CD8-positive, alpha-beta T cell (primary cell): ENCODE measurements at places on chromosomes 13 and 19.

DNA sequence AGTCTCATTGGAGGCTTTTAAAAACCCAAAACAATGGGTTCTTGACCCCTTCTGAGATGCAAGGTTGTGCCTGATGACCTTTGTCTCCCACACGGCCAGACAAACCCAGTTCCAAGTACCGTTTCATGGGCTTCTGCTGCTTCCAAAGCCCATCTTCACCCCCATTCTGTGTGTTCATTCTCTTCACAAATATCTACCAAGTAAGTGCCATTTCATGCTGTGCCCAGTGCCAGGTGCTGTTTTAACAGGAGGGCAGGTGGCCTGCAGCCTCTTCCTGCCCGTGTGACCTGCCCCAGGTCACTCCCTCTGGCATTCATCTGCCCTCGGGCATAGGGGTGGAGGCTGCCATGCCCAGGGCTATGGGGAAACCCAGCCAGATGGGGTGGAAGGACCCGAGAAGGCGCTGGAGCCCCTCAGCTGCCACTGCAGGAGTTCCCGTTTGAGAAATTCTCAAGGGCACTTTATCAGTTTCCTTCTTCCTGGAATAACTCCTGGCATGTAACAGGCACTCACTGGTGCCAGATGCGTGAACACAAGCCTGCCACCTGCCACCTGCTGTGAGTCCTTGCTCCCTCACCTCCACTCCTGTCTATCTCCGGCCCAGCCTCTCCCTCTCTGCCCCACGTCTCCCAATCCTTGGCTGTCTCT lies 12.5 kb downstream of the CAPN12 start:
- DNase-seq, result no peak

- DNase-seq, result no peak
Observed at GRCh38 chr19:580274-580835, 8.0 kb downstream of the BSG start.

DNA sequence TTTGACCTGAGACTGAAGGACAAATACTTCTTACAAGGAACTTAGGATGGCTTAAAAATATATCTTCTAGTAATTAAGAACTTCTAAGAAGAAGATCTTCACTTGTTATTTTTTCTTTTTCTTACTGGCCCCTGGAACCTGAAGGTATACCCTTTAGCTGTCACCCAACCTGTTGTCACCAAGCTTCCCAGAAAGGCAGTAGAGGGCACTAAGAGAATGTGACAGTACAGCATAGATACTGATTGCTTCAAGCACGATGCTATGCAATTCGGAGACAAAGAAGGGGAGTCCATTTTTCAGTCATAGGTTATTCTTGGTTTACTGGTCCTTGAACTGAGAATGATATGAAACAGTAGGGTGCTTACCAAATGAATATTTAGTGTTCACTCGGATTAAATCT lies 208.3 kb upstream of the PCDH9 start:
- no peak for DNase-seq

GRCh38 chr13:44021422-44021821 lies 141.7 kb downstream of the LACC1 start:
- no peak for DNase-seq

- peak; percentile 88 for DNase-seq
Observed at GRCh38 chr13:74133657-74134201, 475 bp downstream of the KLF12 start.
